ENCODE measurements at places on chromosomes 1 and 21. TPM values are rescaled to one million over a fixed set of nuclear protein-coding genes. Genes with fewer than 3 reads are reported as not detected.

Gene LAMB3
- 3.3 TPM for polyA plus RNA-seq

Gene TRAF5
- 22.0 TPM for polyA plus RNA-seq

Gene THRAP3
- 76.5 TPM for polyA plus RNA-seq

Gene LCE2C
- not detected for polyA plus RNA-seq

Gene CHRM3
- 0.02 TPM for polyA plus RNA-seq

Gene C1QB
- polyA plus RNA-seq = not detected

Gene S100A14
- polyA plus RNA-seq = 0.09 TPM

Gene MAN1C1
- 16.9 TPM for polyA plus RNA-seq

Gene ZNF695
- polyA plus RNA-seq = 1.2 TPM

Gene ZSWIM5
- 0.09 TPM for polyA plus RNA-seq

Gene CBR1
- polyA plus RNA-seq = 119 TPM

Gene PPIAL4G
- not detected for polyA plus RNA-seq

Gene TP73
- polyA plus RNA-seq = not detected

Gene C1QA
- polyA plus RNA-seq = not detected

Gene IGSF3
- polyA plus RNA-seq = 0.05 TPM

Gene JAK1
- 129 TPM for polyA plus RNA-seq

Gene C1orf56
- polyA plus RNA-seq = 1.9 TPM

Gene SLC30A7
- 15.1 TPM for polyA plus RNA-seq

Gene BTBD8
- 3.1 TPM for polyA plus RNA-seq

Gene MPZ
- polyA plus RNA-seq = 0.71 TPM

Gene WNT3A
- polyA plus RNA-seq = not detected

Gene COG2
- 16.7 TPM for polyA plus RNA-seq

Gene NES
- 15.7 TPM for polyA plus RNA-seq

Gene SPRR4
- polyA plus RNA-seq = not detected

Gene TESK2
- 2.6 TPM for polyA plus RNA-seq
